Fibroblast of the conjunctiva (primary cell): ENCODE measurements at places on chromosomes 13 and 19.

- no peak for DNase-seq
Measured at GRCh38 chr19:33309826-33310225, 7.5 kb upstream of the CEBPA start.

- DNase-seq = no peak
Measured at GRCh38 chr13:67125681-67126080, 104.5 kb downstream of the PCDH9 start.

GRCh38 chr19:53538378-53539109 lies 599 bp downstream of the ZNF331 start:
- no peak for DNase-seq

DNA sequence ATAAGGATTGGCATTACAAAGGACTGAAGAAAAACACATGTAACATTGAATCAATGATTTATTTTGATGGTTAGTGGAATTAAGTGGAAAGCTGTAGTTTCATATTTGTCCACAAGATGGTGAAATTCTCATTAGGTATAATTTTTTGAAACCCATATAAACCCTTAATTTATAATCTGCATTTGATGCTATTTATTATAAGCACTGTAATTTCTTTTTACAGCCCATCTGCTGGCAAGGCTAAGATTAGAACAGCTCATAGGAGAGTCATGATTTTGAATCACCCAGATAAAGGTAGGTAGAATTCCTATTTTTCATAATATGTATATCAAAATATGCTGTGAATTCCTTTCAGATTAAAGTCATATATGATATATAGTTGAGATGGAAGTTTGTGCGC lies 62.2 kb downstream of the DNAJC15 start:
- peak; percentile 29 for DNase-seq

GRCh38 chr19:56504581-56504980 lies 3.1 kb upstream of the ZNF471 start:
- no peak for DNase-seq

DNA sequence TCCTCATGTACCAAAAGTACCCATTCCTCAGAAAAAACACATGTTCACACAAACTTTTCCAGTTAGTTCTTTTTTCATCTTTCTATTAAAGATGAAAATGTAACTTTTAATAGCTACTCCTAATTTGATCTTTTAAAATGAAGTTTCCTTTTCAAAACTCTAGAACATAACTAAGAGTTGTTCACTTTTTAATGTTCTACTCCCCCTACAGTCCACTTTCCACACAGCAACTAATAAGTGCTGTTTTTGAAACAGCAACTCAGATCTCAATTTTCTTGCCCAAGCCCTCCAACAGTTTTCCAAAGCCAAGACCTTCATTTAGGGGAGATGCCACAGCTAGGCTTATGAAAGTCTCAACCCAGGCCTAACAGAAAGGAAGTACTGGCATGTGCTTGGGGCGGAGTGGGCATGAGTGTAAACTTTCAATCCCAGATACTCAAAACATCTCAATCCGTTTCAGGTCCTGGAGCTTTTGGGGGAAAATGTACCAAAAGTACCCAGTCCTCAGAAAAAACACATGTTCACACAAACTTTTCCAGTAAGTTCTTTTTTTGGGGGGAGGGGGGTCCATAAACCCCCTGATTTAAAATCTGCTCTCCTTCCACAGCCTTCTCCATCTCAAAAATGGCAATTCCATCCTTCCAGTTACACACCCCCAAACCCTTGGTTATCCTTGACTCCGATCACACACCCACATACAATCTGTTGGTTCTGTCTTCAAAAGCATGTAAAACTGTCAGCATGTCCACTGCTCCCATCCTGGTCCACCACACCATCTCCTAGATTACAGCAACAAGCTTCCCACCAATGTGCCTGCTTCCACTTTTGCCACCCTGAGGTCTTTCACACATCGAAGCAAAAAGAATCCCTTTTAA lies 2.0 kb downstream of the FBL start:
- DNase-seq = peak; percentile 39
